ENCODE measurements at places on chromosomes 11 and 22. TPM values are rescaled to one million over a fixed set of nuclear protein-coding genes. Genes with fewer than 3 reads are reported as not detected.

The AQP11 gene
- 0.19 TPM for total RNA-seq

The RIN1 gene
- 11.8 TPM for total RNA-seq

The BET1L gene
- 14.3 TPM for total RNA-seq

The FREY1 gene
- 2.6 TPM for total RNA-seq

The ACR gene
- total RNA-seq: 0.38 TPM

The PATE2 gene
- total RNA-seq: 0.19 TPM

The HEPACAM gene
- total RNA-seq: 0.19 TPM

The NPAS4 gene
- not detected for total RNA-seq

The EIF4G2 gene
- total RNA-seq: 1,040 TPM

The P4HA3 gene
- total RNA-seq: 43.8 TPM

The PKNOX2 gene
- 0.10 TPM for total RNA-seq

The SCGB1A1 gene
- total RNA-seq: not detected

The SMTNL1 gene
- total RNA-seq: not detected

The MPPED1 gene
- total RNA-seq: under 0.01 TPM

The FERMT3 gene
- 47.7 TPM for total RNA-seq

The CYB5R2 gene
- total RNA-seq: 5.5 TPM

The TEX12 gene
- 0.29 TPM for total RNA-seq

The C1QTNF6 gene
- total RNA-seq: 14.4 TPM
